ENCODE measurements at places on chromosomes 2 and 18.

GRCh38 chr2:177165721-177166711 lies 46.6 kb upstream of the HNRNPA3 start:
- no peak for DNase-seq

- DNase-seq: peak; percentile 55
These were observed 32.4 kb upstream of the CCDC150 start for GRCh38 chr2:196607073-196607472.

DNA sequence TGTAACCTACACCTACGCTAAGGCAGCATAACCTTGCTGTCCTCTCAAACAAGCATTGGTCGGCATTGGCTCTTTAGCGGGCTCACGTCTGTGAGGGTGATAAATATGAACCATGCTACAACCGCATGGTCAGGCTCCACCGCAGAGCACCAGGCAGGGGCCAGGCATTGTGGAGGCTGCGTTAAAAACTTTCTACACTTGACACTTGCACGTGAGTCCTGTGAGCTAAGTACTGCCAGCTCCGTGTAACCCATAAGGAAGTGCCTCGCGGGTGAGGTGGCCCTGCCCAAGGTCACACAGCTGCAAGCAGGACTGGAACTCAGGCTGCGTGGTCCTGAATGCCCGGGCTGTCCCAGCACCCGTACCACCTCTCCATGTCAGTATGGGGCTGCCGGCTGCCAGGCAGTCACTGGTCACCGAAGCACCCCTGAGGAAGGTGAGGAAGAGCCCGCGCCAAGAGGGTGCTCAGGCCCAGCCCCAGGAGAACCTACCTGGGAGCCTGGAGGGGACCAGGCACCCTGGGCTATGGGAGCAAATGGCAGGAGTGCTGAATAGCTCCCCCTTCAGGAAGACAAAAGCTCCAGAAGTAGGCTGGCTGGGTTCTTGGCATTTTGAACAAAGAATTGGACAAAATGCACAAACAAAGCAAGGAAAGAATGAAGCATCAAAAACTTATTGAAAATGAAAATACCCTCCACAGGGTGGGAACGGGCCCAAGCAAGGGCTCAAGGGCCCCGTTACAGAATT lies 271.1 kb upstream of the RAB6C start:
- DNase-seq: no peak

GRCh38 chr2:169091256-169091655 lies 21.9 kb downstream of the DHRS9 start:
- DNase-seq: no peak

- DNase-seq: no peak
These were observed 52.1 kb downstream of the ICOS start for GRCh38 chr2:203988500-203989260.

- no peak for DNase-seq
These were observed 281.0 kb downstream of the PRKCE start for GRCh38 chr2:45932278-45932975.
